H1 (cell line): ENCODE measurements at places on chromosomes 7 and 10. TPM values are rescaled to one million over a fixed set of nuclear protein-coding genes. Genes with fewer than 3 reads are reported as not detected.

The DOCK4 gene
- total RNA-seq, result 23.6 and 26.9 TPM in 2 replicates

The ALOX5 gene
- 1.2 and 1.6 TPM in 2 replicates for total RNA-seq

The SFTPA1 gene
- total RNA-seq, result not detected in 2 replicates

The OPALIN gene
- total RNA-seq, result not detected in 2 replicates

The EN2 gene
- total RNA-seq, result not detected in 2 replicates

The ARHGAP19 gene
- 32.1 and 33.4 TPM in 2 replicates for total RNA-seq

The NEBL gene
- total RNA-seq, result 10.5 TPM in 2 replicates

The FAM25A gene
- not detected in 2 replicates for total RNA-seq

- peak; percentile 92 for DNase-seq
Measured at GRCh38 chr7:131546583-131547141, 9.8 kb downstream of the PODXL start.

DNA sequence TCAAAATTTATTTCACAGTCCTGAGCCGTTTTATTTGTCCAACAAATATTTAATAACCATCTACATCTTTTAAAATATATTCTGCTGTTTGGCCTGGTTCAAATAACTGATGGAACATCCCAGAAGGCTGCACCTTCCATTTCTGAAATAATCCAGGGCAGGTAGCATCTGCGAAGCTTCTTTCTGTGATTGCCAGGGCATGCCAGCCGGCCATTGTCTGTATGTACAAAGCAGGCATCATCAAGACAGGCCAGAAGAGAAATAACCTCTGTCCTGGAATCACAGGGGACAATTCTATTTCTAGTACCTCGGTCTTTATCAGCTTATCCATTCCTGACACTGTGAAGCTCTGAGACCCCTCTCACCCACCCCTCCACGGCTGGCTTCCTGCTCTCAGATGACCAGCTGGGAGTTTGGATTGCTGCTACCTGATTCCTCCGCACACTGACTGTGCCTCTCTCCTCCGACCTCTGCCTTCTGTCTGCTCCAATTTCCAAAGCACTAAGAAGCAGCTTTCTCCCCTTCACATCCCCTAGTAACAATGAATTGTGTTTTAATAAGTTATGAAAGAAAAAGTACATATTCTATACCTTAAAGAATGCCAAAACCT is 8.0 kb downstream of the DGKI start:
- no peak for DNase-seq

GRCh38 chr10:34206935-34207268 is 608.2 kb downstream of the PARD3 start:
- DNase-seq, result no peak

DNA sequence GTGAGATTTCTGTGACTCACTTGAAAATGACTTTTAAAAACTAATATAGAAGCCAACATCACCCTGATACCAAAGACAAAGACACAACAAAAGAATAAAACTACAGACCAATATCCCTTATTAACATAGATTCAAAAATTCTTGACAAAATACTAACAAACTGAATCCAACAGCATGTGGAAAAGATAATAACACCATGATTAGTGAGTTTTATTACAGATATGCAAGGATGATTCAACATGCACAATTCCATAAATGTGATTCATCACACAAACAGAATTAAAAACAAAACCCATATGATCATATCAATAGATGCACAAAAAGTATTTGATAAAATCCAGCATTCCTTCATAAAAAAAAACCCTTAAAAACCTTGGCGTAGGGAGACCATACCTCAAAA is 6.5 kb downstream of the MGAM start:
- DNase-seq, result no peak

- no peak for DNase-seq
Measured at GRCh38 chr10:71502190-71502589, 105.5 kb downstream of the CDH23 start.

DNA sequence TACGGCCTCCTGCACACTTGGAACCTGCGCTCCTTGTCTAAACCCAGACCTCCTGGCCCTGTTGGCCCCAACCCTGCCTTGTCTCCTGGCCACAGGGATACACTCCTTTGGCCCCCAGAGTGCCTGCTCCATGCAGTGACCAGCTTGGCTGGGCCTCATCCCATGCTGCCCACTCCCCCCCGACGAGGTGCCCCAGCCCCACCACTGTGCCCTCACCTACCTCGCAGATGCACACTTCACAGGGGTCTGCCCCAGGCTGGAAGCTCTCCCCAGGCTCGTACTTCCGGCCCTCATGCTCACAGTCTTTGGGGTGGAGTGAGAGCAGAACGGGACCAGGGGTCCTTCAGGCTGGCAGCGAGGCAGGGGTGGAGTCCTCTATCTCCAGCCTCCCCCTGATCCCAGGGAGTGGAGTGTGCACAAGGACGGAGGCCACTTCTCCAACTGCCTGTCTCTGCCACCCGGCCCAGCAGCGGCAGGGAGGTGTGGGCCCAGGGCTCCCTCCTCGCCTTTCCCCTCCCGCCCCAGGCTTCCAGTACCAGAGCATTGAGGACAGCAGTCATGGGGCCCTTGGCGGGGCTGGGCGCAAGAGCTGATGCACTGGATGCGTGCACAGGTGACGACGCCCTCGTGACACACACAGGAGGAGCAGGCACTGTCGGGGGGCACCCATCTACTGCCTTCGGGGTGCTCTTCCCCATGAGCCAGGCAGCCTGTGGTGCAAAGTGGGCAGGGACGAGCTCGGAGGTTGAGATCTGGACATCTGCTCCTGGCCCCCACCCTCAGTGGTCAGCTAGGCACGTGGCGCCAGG is 22.1 kb downstream of the ATP6V1F start:
- no peak for DNase-seq
